ENCODE measurements at places on chromosomes 5 and 9.

DNA sequence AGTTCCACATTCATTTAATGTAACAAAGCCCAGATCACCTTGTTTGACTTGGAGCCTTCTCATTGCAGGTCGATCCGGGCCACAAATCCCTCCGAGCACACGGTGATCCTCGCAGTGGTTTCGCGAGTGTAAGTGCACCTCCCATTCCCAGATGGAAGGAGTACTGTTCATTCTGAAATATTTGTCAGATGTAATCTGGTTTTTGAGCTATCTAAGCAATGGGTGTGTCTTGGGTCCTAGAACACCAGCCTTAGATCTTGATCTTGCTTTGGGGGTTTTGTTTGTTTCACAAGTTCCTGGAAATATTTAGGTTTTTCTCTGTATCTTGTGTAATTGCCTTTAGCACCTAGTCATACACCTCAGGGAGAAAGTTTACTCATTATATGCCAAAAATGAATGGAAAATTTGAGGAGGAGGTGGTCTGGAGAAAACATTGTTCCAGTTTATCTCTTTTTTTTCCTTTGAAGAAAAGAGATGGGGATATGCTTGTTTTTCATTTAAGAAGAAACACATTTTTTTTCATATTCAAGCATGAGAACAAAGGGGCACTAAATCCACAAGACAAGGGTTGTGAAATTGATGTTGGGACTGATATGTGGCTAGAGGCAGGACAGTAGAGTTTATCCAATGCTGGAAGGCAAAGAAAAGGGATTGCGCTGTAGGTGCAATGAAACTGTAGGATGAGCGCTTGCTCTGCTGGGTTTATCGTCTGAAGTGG is 118.6 kb downstream of the PDE8B start:
- no peak for DNase-seq

- DNase-seq, result no peak
Observed at GRCh38 chr5:140321796-140322195, 18.9 kb upstream of the PFDN1 start.

DNA sequence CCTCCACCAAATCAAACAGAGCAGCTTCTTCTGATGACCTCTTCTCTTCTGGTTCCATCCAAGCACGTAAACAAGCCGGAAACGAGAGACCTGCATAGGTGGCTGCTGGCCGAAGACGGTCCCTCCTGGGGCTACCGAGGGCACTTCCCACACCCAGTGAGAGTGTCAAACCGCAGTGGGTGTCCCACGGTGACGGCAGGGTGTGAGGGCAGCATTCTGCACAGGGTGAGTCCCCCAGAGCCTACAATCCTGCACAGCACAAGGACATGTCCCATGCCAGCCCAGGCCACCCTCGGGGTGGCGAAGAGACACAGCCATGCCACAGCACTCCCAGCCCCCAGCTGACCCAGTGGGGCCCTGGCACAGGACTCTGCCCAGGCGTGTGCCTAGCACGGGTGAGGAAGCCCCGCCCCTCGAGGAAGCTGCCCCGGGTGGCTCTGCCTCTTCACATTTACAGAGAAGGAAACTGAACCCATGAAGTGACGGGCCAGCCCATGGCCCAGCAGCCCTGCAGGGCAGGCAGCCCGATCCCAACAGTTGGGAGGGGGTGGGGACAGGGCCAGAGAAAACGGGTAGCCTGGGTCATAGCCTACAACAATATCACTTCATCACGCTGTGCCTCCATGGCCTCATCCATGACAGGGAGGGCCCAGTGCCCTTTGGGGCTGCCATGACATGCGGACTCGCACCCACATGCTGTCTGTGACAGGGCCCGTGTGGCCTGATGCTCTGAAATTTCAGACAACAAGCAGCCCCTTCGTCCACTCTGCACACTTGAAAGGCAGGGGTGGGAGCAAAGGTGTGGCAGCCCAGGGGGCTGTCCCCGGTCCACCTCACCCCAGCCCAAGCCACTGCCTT is 43.2 kb downstream of the SEMA4D start:
- DNase-seq, result no peak

- DNase-seq, result no peak
Observed at GRCh38 chr9:131149688-131150053, 24.3 kb downstream of the NUP214 start.

- no peak for DNase-seq
Observed at GRCh38 chr9:17863213-17863883, 284.5 kb downstream of the SH3GL2 start.

GRCh38 chr9:68470067-68470466 is 70.6 kb downstream of the TMEM252 start:
- no peak for DNase-seq
